Upper lobe of right lung (tissue), 1 donor: ENCODE measurements at places on chromosomes 12 and 14. TPM values are rescaled to one million over a fixed set of nuclear protein-coding genes. Genes with fewer than 3 reads are reported as not detected.

DNA sequence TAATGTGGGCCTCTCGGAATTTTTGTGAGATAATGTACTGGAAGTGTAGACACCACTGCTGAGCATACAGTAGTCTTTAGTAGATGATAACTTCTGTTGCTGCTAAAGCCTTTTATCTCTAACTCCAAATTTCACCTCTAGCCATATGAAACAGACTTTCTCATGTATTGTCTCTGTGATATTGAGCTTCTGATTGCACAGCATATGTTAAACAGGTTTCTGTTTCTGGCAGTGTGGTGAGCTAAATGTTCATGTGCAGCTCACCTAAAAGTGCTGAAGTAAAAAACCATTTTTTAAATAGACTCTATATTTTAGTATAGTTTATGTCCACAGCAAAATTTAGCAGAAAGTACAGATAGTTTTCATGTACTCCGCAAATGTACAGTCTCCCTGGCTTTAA lies 89.3 kb upstream of the ALX1 start:
- H3K27ac ChIP-seq = no peak overlapping the region
- DNase-seq = no peak
- no peaks in the 10 kb centered on the region for H3K36me3 ChIP-seq
- no peak overlapping the region for H3K4me3 ChIP-seq

DNA sequence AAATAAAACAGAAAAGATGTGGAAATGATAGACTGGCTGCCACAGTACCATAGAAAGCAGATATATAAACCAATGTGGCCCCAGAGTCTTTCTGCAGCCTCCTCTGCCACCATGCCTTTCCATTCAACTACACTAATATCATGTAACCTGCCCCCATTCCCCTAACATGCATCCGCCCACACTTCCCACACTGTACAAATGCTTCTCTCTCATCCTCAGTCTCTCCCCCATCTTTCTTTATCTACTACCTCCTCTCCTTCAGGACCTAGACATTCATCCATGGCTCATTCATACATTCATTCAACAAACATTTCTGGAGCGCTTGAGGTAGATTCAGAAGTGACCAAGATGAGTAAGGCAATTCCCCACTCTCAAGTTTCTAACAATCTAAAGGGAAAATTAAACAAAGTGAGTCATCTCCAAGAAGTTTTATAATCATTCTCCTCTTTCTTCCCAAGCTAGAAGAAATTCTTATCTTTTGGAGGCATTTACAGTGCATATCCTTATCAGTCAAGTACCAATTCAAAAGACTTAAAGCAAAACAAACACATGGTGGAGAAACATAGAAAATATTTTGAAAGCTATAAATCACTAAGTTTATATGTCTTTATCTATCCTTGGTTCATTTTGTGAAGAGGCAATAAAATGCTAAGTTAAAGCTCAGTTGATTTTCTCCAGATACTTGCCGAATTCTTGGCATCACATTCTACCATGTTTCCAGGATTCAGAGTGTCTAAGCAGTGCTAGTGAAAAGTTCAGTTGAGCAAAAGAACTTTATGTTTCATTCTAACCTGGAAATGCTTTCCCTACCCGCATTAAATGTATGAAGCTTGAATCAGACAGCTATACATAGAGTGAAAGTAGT lies 70.5 kb upstream of the FRMD6 start:
- H3K27ac ChIP-seq = no peak overlapping the region
- no peaks in the 10 kb centered on the region for H3K4me1 ChIP-seq
- no peaks in the 10 kb centered on the region for H3K36me3 ChIP-seq
- no peak for DNase-seq

GRCh38 chr12:8012651-8013309 lies 19.7 kb upstream of the FOXJ2 start:
- no peak overlapping the region for H3K4me3 ChIP-seq
- peaks cover 23% of the 10 kb centered on the region for H3K27me3 ChIP-seq
- H3K27ac ChIP-seq = no peak overlapping the region
- no peak for DNase-seq
- H3K36me3 ChIP-seq = no peaks in the 10 kb centered on the region
- H3K4me1 ChIP-seq = no peaks in the 10 kb centered on the region

GRCh38 chr12:90921536-90921935 lies 33.4 kb downstream of the CCER1 start:
- peaks cover 4% of the 10 kb centered on the region for H3K4me1 ChIP-seq
- H3K27me3 ChIP-seq = no peaks in the 10 kb centered on the region
- no peak for DNase-seq
- H3K4me3 ChIP-seq = no peak overlapping the region

Gene CNIH1
- 94.0 TPM for total RNA-seq
